ENCODE measurements at places on chromosomes 6 and 20.

DNA sequence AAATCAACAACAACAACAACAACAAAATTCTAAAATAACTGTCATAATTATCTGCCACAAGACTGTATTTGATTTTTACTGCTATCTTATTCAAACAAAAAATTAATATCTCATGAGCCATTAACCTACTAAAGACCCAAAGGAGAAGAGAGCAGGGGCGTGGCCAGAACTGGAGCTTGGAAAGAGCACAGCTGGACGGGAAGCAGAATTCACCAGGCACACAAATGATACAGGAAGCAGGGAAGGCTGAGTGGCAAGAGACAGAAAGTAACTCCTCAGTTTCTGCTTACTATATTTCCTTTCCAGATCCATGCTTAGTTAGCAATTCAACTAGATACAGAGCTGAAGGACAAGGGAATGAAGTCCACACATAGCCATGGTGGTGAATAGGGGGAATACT is 54.4 kb downstream of the FKBP5 start:
- DNase-seq = no peak

- DNase-seq = no peak
Observed at GRCh38 chr6:105648276-105648675, 245.4 kb upstream of the PREP start.

- no peak for DNase-seq
Observed at GRCh38 chr6:15622045-15622740, 40.6 kb downstream of the DTNBP1 start.

GRCh38 chr20:41534842-41535241 is 83.3 kb downstream of the CHD6 start:
- no peak for DNase-seq

DNA sequence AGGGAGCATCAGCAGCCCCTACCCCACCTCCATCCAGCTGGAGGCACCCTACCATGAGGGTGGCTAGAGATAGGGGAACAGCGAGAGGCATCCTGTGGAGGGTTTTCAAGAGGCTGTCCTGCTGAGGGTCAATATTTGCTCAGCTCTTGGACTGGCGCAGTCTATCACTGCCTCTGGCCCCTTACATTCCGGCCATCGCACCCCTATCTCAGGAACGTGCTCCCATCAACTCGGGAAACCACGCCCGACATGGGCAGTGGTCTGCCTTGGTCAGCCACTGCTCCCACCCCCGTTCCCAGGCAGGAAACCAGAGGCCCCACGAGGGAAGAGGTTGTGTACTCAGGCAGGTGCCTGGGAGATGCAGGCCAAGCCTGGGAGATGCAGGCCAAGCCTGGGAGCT is 57.9 kb downstream of the VEGFA start:
- DNase-seq = no peak

DNA sequence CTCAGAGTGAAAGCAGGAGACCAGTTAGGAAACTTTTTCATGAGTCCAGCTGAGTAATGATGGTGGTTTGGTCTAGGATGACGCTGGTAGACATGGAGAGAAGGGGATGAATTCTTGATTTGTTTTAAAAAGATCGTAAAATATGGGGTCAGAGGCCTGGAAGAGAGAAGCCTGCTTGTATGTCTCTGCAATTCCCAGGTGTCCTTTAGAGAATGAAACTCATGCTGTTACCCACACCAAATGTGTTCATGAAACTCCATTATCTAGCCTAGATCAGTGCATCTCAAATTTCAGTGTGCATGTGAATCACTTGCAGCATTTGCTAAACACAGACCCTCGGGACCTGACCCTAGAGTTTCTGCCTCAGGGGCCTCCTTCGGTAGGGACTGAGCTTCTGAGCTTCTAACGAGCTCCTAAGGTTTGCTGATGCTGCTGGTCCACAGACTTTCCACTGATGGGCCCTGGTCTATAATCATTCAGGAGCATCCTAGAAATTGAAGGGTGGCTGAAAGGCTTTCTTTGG is 302.0 kb upstream of the PLCB4 start:
- no peak for DNase-seq

- DNase-seq = no peak
Observed at GRCh38 chr6:20433321-20433720, 31.6 kb downstream of the E2F3 start.

- DNase-seq = no peak
Observed at GRCh38 chr6:90315986-90316385, 19.3 kb upstream of the BACH2 start.

- DNase-seq = no peak
Observed at GRCh38 chr6:39003072-39003471, 45.5 kb upstream of the GLP1R start.

- DNase-seq = no peak
Observed at GRCh38 chr6:147782302-147782701, 273.8 kb downstream of the SAMD5 start.

Measured in vagina (tissue), 2 donors.